Inflammatory macrophage (primary cell): ENCODE measurements at places on chromosomes 7 and 10.
A peak's percentile ranks its signal among the peaks of the same experiment; 100 is the strongest.

GRCh38 chr7:44150466-44150832 lies 9.3 kb upstream of the MYL7 start:
- DNase-seq = no peak

GRCh38 chr10:95391581-95392216 lies 100.9 kb upstream of the PDLIM1 start:
- peak; percentile 39 for DNase-seq

DNA sequence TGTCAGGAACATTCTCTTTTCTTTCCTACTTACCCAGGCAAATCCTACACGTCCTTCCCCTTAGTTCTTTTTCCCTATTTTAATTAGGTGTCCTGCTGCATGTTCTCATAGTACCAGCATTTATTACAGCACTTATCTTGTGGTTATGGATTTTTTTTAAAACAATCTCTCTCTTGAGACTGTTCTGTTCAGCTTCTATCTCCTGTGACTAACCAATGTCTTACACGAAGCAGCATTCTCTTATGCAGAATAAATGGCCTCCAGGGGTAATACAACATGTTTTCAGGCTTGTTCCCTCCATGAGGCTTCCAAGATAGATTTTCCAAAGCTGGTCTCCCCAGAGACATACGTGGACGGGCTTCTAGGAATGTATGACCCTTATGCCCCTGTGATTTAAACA lies 1096.1 kb upstream of the CELF2 start:
- DNase-seq = no peak

DNA sequence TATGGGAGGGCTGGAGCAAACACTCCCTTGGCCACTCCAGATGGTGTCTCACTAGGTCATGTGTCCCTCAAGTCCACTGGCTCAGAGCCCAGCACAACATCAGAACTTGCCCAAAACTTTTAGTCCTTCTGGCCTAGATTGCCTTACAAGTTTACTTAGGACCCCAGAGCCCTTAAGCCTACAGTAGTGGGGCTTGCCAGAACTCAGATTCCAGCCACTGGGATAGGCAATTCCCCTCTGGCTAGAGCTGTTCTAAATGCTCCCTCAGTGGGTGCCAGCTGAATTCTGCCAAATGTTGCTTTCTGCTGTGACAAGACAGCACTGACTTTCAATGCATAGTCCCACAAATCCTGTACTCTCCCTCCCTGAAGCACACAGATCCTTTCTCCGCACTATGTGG lies 331.1 kb downstream of the HTR7 start:
- no peak for DNase-seq

DNA sequence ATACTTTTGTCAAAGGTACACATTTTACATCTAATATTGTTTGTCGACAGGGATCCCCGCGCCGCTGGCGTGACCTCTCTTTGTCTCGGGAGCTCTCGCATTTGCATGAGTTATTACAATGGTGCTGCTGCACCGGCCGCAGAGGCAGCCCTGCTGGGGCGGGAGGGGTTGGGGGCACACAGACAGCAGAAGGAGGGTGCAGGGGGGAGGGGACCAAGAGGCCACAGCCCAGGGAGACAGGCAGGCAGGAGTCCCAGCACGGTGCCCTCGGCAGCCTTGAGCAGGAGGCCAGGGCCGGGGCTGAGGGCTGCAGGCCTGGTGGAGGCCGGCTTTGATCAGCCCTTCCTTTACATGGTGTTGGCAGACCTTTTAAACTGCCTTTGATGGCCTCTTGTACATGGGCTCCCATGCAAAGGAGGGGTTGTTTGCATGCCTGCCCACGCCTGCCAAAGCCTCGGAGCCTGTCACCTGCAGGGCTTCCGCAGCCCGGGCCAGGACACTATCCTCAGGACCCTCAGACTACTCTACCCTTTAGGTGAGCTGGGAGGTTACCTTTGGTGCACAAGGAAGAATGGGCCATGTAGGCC lies 95.5 kb downstream of the EBF3 start:
- no peak for DNase-seq

GRCh38 chr10:13716081-13717071 lies 129.6 kb downstream of the PRPF18 start:
- DNase-seq = peak; percentile 58

- no peak for DNase-seq
Measured at GRCh38 chr10:111756217-111757061, 427.1 kb downstream of the GPAM start.

- DNase-seq = peak; percentile 57
Measured at GRCh38 chr10:97506199-97506991, 7.7 kb downstream of the UBTD1 start.
